ENCODE measurements at places on chromosomes 6 and 20.

DNA sequence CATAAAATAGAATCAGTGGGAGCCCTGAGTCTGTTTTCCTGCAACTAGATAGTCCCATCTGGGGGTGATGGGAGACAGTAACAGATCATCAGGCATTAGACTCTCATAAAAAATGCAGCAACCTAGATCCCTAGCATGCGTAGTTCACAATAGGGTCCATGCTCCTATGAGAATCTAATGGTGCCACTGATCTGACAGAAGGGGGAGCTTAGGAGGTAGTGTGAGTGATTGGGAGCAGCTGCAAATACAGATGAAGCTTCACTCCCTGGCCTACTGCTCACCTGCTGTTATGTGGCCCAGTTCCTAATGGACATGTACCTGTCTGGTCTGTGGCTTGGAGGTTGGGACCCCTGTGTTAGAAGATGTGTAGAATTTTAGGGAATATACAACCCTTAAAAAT is 904.5 kb upstream of the EPHA7 start:
- DNase-seq: no peak

DNA sequence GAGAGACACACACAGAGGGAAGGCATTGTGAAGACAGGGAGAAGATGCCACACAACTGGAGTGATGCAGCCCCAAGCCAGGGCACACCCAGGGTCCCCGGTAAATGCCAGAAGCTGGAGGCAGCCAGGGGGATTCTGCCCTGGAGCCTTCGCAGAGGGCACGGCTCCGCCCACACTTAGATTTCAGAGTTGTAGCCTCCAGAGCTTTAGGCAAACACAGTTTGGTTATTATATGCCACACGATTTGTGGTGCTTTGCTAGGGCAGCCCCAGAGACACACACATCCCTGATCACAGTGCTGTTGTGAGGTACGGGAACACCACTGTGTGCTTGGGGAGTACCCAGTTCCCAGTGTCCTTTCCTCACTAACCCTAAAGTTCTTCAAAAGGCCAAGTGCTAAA is 280.6 kb downstream of the SMOC2 start:
- DNase-seq: no peak

- peak; percentile 63 for DNase-seq
Measured at GRCh38 chr6:112571488-112572270, 224.5 kb downstream of the RFPL4B start.

- DNase-seq: no peak
Measured at GRCh38 chr6:121967631-121968030, 431.8 kb upstream of the HSF2 start.

DNA sequence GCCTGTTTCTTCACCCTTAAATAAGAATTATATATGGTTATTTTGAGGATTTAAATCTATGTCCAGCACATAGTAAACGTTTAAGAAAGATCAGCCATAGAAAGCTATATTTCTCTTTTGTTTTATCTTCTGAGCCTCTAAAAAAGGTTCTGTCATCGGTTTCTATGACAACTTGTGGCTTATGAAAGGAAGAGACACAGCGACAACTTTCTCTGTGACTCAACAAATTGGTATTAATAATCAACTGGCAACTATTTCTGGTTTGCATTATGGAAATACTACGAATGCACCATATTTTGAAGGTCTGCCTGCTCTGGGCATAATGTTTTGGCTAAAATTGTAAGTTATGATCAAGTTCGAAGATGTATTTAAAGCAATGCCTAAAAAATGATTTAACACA is 751.0 kb downstream of the CD109 start:
- no peak for DNase-seq

GRCh38 chr6:52564856-52565255 is 12.0 kb downstream of the TRAM2 start:
- DNase-seq: no peak

GRCh38 chr6:133621751-133622150 is 267.2 kb upstream of the TCF21 start:
- no peak for DNase-seq

DNA sequence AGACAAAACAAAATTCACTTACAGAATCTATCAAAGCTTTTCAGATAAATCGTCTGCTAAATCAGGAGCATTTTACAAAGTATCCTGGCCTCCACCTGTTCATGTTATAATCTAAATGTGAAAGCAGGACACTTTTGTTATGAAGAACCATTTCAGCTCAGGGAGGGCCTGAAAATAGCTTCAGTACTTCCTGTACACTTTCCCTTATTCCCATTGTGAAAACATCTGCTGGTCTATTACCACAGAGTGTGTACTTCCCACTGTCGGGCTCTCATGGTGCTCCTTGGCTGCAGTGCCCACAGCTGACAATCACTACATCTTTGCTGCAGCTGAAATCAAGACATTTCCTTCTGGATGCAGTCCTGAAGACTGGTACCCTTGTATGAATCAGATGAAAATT is 128.1 kb downstream of the OPRM1 start:
- DNase-seq: no peak

DNA sequence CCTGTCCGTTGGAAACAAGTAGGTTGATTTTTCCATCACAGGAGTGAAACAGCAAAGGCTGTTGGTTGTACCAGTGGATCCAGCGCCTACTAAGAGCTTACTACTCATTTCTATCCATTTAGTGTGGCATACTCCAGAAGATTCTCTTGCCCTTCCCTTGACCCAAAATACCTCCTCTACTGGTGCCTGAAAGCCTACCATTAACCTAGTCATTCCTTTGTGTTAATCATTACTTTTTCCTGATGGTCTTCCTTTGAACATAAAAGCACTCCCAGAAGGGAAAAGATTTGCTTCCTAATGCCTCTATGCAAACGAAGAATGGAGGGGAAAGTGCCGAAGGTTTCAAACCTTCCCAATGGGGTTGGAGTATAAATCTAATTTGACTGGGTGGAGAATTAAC is 123.3 kb downstream of the QRSL1 start:
- peak; percentile 97 for DNase-seq

DNA sequence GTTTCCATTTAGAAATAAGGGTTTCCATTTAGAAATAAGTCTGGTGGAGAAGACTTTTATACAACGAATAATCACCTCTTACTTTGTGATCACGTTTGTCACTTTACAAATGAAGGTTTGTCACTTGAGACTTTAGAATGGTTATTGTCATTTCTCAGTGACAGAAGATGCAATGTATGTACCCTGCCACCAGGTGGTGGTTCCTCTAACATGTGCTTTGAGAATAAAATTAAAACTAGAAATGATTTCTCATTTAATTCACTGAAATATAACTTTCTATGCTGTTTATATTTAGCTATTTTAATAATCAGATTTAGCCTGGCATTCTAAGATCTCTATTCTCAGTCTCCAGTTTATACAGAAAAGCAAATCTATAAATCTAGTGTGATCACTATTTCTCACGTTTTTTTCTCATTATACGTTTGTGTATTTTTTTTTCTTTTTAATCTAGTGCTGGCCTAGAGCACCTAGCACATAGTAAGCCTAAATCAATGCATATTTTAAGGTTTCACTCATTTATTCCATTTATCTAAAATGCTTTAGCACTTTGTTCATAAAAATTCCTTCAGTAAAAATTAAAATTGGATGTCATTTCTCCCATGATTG is 57.4 kb upstream of the TFAP2D start:
- DNase-seq: peak; percentile 18

DNA sequence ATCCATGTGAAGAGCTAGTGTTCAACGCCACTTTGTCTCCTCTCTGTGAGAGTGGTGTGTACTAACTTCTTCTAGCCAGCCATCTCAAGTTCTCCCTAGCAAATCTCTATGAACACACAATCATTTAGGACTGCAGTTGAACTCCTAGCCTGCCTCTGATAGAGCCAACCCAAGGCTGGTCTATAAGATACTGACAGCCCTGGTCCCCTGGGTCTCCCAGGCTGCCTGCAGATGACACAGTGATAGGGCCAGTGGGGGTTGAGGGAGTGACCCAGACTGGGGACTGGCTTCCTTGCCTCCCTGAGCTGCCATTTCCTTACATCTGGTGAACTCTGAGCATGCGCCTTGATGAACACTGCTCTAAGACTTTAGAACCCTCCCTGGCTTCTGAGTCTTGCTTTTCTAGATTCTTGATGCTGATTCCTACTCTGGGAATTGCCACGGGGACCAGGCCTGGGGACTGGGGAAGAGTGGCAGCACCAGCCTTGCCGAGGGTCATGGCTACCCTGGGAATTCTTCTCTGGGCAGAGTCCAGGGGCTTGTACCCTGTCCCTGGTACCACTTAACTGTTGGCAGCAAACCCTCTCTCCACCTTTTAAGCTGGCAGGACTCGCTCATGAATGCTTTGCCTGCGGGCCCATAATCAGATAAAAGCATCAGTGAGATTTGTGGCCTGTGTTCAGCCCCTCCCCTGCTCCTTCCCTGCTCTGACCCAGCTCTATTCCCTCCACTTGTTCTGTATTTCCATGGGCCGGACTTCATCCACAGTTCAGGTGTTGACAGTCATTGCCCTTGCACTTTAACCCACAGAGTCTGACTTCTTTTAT is 130.8 kb upstream of the CHD6 start:
- no peak for DNase-seq

DNA sequence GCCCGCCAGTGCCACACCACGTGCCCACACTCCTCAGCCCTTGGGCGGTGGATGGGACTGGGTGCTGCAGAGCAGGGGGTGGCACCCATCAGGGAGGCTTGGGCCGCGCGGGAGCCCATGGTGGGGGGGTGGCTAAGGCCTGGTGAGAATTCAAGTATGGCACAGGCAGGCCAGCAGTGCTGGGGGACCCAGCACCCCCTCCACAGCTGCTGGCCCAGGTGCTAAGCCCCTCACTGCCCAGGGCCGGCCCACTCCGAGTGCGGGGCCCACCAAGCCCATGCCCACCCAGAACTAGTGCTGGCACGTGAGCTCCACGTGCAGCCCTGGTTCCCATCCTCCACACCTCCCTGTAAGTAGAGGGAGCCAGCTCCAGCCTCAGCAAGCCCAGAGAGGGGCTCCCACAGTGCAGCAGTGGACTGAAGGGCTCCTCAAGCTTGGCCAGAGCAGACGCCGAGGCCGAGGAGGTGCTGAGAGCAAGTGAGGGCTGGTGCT is 1091.1 kb upstream of the GJE1 start:
- DNase-seq: no peak

- DNase-seq: no peak
Measured at GRCh38 chr20:16984481-16984880, 236.3 kb downstream of the OTOR start.

- DNase-seq: no peak
Measured at GRCh38 chr20:50199703-50200102, 9.1 kb downstream of the CEBPB start.

GRCh38 chr20:44717986-44718385 is 2.8 kb downstream of the CCN5 start:
- DNase-seq: no peak

DNA sequence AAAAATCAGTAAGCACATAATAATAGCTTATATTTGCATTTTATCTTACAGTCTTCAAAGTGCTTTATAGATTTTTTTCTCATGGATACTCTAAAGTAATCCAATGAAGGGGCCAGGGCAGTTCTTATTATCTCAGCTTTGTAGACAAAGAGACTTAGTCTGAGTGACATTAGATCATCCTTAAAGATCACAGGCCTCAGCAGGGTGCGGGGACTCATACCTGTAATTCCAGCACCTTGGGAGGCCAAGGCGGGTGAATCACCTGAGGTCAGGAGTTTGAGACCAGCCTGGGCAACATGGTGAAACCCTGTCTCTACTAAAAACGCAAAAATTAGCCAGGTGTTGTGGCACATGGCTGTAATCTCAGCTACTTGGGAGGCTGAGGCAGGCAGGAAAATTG is 14.5 kb downstream of the FERMT1 start:
- DNase-seq: no peak

DNA sequence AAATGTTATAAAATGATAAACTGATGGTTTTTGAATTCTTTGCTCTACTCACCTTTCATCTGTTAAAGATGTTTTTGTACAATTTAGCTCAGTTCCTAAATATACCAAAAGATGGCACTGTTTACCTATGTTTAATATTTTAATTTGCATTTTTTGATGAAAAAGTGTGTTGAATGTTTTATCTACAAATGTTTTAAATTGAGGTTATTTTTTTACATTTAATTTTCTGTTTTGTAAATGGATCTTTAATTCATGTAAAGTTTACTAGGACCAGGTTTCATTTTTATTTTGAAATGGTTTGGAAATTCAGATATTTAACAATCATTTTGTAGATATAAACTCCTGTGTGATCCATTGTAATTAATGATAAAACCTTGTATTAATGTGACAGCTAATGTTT is 30.0 kb downstream of the CDKAL1 start:
- peak; percentile 33 for DNase-seq

- no peak for DNase-seq
Measured at GRCh38 chr6:166530211-166531095, 56.0 kb downstream of the RAMACL start.

DNA sequence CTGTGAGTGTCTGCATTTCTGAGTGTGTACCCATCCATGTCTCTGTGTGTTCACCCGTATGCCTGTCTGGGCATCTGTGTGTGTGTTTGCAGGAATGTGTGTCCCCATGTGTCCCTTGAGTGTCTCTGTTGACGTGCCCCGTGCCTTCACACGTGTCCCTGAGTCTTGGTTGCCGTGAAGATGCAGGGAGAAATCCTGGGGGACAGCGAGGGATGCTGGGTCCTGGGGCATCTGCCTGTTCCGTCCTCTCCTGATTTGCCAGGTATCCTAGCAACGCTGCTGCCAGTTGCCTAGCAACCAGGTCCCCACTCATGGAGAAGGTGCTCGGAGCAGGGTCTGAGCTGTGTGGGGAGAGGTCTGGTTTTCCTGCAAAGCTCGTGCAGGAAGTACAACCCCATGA is 6.0 kb upstream of the LKAAEAR1 start:
- no peak for DNase-seq

DNA sequence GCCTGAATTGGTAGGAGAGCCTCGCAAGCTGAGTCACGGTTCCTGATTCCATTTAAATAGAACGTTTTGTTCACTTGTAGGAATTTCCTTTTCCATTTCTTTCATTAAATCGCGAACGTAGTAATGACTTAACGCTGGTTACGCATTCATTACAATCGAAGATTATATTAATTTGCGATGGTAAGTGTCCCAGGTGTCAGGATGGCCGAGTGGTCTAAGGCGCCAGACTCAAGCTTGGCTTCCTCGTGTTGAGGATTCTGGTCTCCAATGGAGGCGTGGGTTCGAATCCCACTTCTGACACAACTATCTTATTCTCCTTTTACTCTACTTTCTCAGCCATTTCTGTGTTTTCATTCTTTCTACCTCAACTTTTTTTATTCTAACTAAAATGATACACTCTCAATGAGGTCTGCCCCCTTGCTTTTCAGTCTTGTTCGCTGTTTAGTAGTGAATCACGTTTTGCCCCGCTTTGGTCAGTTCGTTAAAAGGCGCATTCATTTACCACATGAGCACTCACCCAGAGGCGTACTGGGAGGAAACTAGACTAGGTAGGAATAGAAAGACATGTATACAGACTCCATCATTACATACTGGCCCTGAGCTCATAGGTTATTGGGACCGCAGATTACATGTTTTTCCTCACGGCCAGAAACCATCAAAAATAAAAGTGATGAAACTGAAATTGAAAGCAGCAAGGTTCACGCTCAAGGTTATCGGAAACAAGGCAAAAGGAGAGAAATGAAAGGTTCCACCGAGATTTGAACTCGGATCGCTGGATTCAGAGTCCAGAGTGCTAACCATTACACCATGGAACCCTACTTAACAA is 17.3 kb upstream of the TRIM27 start:
- DNase-seq: peak; percentile 82

- DNase-seq: peak; percentile 94
Measured at GRCh38 chr6:100455230-100456124, 9.2 kb downstream of the SIM1 start.
